Suppressor macrophage treated with lipopolysaccharide for 4 hours (primary cell): ENCODE measurements at places on chromosomes 5 and 9.

GRCh38 chr5:139745132-139745799 is 50.3 kb upstream of the PSD2 start:
- peak; percentile 89 for DNase-seq

GRCh38 chr5:60494635-60495034 is 205.3 kb downstream of the DEPDC1B start:
- DNase-seq = no peak

- DNase-seq = no peak
Observed at GRCh38 chr5:16759147-16759773, 142.5 kb upstream of the RETREG1 start.

DNA sequence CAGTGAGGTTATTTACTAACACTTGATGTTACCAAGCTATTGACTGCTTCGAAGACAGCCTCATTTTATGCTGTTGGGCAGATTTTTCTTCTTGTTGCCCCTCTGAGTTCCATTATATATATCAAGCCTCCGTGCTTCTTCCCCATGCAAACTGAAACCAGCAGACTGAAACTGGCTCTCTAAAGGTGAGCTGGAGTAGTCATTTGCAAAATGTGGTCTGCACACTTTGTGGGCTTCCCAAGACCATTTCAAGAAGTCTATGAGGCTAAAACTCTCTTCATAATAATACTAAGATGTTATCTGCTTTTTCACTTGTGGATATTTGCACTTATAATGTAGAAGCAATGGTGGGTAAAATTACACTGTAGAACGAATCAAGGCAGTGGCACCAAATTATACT is 13.9 kb downstream of the SLC36A1 start:
- no peak for DNase-seq

DNA sequence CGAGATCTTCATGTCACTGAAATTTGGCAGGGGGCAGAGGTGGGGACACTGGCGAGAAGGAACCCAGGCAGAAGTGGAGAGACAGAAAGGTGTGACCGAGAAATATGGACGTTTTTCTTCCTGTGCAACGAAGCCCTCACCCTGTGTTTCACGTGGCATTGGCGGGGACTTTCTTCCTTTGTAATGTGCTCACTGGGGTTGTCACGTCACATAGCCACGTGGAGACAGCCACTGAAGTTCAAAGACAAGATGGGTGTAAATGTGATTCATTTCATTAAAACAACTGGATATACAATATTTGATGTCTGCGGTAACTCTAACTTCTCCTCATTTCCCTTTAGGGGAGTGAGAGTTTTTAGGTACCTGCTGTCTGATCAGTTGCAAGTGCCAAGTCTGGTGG is 225.7 kb downstream of the FSTL4 start:
- no peak for DNase-seq

DNA sequence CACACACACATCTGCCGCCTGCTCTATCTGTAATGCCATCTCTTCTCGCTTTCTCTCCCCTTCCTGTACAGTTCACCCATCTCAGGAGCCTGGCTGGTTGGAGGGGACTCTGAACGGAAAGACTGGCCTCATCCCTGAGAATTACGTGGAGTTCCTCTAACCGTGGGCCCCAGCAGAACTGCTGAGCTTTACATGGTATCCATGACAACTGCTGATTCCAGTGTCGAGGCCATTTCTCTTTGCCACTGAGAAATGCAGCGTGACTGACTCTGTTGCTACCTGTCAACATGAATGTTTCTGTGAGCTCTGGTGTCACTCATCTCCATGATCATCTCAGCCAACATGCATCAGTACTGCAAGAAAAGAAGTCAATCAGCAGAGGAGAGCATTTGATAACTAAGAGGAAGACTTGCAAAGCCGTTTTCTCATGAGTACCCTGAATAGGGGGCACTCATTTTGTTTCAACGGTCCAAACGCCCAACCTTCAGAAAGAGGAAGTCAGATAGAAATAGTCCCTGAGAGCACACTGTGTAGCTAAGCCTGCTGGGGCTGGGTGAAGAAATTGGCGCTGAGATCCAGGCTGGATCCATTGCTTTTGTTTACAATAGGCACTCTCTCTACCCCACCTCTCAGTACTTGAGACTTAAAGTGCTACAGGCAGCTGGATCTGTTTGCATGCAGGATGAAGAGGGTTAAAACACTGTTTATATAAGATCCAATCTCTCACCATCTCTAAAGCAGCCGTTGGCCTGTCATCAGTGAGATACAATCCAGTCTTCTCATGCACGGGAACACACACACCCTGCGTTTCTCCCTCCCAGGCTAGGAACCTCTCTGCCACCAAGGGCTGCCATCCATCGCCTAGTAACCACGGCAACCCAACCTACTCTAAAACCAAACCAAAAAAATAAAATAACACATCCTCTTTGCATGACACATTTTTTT is 180.9 kb downstream of the NR3C1 start:
- peak; percentile 57 for DNase-seq

DNA sequence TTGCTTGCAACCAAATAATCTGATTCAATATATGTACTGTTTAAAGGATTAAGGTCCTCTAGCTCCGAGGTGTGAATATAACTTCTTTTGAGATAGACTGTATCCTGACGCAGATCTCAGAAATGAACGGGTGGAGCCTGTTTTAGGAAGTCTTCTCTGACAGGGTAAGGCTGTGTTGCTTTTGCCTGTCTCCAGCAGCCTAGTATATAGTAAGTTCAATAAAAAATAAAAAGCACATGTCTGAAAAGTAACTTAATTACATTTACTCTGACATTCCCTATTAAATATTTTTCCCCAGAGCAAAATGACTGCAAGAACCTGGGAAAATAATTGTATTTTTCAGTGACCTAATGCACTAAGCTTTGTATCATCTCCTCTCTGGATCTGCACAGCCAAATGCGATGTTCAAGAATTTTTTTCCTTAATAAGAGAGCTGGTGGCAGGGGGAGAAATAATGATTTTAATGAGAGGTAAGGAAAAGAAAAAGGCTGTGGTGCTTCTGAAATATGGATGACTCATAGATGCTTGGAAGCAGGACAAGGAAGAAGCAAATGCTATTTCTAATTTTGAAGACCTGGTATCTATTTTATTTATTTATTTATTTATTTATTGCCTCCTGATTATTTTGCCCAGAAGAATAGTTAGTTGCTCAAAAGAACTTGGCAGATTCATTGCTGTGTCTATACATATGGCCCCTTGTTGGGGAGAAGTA is 7.3 kb downstream of the PPP3R2 start:
- DNase-seq = no peak
